Fibroblast of mammary gland (primary cell): ENCODE measurements at places on chromosomes 4 and X.

DNA sequence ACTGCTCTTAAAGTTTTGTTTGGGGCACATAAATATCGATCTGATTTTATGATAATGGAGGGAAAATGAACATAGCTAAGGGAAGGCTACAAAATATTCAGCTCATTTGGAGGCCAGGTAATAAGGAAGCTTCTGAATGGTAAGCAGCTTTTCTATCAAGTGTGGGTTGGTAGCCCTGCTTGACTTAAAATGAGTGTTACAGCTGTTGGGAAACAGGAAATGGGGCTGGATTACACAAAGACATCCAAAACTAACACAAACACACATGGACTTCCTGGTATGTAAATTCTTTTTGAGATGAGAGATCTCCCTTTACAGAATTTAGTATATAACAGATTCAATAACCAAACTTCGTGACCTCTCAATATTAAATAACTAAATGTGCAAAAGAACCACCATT lies 58.0 kb downstream of the FGF16 start:
- DNase-seq, result peak; percentile 53

GRCh38 chrX:41722816-41723618 lies 964 bp upstream of the GPR82 start:
- peak; percentile 59 for DNase-seq

DNA sequence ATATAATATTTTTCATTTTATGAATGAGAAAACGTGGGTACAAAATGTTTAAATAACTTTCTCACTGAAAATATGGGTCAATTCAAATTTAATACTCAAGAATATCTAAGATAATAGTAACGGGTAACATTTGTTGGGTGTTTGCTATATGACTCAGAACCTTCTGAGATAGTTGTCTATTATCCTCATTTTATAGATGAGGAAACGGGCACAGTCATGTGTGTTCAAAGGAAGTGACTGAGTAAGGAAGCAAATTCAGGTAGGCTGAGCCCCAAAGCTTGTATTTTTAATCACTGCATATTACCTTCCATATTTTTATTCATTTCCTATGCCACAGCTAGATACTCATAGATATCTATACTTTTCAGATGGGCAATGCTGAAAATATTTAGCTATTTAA lies 12.2 kb upstream of the CAMK2D start:
- no peak for DNase-seq

GRCh38 chr4:69753686-69754085 lies 6.7 kb downstream of the SULT1B1 start:
- peak; percentile 66 for DNase-seq

- no peak for DNase-seq
These were observed 230.4 kb downstream of the EDA2R start for GRCh38 chrX:66408507-66408906.

DNA sequence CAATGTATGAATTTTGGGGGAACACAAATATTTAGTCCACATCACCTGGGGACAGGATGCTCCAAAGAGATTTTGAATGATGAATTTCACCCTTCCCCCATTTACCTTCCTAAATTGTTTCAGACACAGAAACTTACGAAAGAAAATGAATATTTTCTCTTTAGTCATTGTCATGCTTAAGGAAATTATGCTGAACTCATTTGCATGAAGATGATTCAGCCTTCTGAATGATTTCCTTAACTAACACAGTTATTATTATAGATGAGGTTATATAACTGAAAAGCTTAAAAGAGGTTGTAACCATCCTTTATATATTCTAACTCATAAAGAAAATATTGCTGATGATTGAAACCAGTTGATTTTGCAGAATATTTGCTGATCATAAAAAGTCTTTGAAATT lies 61.1 kb downstream of the KCNIP4 start:
- DNase-seq, result peak; percentile 53

- DNase-seq, result no peak
These were observed 77.6 kb upstream of the SLC39A8 start for GRCh38 chr4:102422843-102423242.

GRCh38 chr4:139985401-139985800 lies 168.6 kb downstream of the MAML3 start:
- DNase-seq, result no peak
